ENCODE measurements at places on chromosomes 2 and 18.

DNA sequence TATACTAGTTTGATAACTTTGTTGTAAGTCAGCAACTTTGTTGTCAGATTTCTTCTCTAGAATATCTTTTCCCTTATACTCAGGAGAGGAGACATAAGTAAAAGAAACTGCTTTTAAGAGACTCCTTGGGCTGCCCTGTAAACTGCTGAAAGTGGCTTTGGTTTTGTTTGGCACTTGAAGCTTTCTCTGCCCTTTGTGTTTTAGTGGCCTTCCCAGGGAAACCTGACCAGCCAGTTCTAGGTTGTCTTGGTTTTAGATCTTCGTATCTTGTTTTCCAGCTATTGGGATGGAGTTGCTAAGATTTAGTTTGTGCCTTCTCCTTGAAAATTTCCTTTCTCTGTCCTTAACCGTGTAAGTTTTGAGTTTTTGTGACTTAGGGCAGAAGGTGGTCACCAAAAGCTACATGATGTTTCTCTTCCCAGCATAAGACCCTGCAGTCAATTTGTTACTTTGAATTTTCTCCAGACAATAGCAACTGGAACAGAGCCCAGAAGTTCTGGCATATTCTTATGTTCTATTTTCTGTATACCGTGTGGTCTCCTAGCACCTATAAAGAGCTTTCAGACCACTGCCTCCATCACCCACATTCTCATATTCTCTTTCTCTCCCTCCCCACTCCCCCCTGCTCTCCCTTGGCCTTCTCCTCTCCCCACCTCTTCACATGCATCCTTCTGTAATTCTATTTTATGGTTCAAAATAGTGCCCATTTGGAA, 81.1 kb downstream of the BOLA3 start:
- DNase-seq = no peak

DNA sequence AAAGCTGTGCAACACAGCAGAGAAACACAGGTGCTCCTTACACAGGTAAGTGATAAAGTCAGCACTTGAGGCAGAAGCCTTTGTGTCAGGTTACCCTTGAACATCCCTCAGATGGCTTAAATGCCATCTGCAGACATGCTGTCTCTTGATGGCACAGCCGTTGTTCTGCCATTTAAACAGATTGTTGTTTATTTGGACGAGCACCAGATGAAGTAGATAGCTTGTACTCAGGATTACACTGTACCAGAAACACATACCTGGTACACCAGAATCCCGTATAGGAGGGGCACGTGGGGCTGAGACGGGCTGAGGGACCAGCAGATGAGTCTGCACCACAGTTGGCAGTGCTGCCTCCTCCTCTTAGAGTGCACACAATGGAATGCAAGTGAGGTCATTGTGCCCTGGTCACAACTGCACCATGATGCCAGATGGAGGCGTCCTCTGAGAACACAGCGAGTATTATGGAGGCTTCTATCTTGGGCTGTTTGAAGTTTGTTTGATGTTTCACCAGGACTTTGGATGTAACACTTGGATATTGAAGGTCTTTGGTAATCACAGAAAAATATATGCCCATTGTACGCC, 143.0 kb downstream of the TANC1 start:
- no peak for DNase-seq

DNA sequence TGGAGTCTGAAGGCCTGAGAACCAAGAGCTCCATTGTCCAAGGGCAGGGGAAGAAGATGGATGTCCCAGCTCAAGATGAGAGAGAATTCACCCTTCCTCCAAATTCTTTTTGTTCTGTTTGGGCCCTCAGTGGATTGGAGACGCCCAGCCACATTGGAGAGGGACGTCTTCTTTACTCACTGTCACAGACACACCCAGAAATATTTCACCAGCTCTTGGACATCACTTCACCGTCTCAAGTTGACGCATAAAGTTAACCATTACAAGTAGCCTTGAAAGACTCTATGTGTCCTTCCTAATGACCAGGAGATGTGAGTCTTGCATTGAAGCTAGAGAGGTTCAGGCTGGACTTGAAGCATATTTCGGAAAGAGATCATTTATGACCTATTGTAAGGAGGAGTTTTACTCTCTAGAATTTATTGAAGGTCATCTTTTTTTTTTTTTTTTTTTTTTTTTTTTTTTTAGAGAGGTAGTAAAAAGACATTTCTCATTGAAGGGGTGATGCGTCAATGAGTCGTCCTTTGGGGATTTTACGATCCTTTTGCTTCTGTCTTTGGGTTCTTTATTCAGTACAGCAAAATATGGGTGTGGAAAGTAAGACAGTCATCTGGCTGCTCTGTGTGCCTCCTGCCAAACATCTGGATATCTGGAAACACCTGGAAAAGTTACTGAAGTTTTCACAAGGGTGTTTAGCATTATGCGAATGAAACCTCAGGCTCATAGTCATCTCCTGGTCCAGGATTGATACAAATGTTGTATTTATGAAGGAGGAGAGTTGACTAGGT, 118.1 kb downstream of the PRPF40A start:
- DNase-seq = no peak

DNA sequence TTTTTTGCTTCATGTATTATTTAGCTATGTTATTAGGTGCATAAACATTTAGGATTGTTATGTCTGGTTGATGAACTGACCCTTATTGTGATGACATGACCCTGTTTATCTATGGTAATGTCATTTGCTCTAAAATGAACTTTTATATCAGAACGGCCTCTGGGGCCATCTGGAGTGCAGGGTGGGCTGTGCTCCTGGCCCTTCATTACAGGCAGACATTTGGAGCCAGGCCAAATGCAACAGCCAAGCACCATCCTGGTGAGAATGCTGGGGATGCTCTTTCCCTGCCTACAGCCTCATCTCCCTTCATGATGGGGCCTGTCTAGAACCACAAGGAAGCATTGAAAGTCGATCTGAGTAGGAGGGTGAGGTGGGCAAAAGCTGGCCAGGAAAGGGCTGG, 38.0 kb downstream of the HJURP start:
- no peak for DNase-seq

DNA sequence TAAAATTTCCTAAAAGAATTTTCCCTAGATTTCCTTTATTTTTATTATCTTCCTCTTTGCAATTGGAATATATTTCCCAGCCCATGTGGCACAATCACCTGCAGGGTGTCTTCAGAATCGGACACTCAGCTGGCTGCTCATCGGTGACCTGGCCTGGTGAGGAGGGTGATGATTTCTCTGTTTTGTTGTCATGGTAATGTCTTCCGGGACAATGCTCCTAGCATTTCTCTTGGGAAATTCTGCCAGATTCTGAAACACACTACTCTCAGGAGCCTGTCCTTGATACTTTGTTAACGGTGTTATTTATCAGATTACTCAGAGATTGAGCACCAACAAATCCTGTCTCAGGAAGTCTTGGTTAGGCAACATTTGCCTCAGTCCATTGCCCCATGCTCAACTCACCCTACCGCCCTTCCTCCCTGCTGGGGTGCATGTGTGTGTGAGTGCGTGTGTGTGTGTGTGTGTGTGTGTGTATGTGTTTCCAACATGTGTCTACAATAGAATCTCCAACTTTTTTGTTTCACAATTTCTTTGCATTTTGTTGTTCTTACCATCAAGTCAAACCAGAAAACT, 70.3 kb downstream of the MYT1L start:
- DNase-seq = no peak

GRCh38 chr2:222313816-222314215, 15.0 kb upstream of the PAX3 start:
- no peak for DNase-seq

DNA sequence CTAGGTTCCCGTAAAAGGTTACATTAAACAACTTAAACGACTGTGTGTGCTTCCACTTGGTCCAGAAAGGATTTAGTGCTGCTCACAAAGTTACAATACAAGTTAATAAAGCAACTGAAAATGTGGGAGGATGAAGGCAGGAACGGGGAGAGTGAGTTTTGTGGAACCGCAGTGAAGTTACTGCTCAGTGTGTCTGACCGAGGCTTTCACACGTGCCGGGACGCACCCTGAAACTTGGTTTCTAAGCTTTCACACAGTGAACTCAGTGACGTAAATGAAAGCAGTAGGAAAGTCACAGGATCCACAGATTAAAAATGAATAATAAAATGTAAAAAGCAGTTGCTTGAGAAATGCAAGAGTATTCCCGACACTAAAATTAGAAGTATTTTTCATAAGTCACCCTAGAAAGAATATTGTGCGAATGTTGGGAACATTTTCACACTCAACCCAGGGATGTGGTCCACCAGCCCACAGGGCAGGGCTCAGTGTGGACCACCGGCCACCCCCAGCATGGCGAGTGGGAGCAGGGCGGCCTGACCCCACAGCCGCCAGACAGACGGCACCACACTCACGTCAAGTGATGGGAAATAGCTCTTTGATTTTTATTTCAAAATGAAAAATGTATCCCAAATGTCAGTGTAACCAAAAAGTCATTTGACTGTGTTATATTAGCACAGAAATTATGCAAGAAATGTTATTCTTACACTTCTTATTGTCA, 32.6 kb upstream of the CHMP1B start:
- no peak for DNase-seq

DNA sequence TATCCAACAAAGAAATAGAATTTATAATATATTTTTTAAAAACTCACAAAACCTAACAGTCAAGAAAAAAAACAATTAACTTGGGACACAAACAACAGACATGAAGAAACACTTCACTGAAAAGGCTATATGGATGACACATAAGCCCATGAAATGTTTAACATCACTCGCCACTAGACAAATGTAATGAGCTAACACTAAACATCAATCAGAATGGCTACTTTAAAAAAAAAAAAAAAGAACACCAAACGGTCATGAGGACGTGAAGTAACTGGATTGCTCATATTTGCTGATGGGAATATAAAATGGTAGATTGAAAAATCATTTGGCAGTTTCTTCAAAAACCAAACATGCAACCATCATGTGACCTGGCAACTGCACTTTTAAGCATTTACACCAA, 97.3 kb upstream of the RGPD4 start:
- DNase-seq = no peak

GRCh38 chr2:166173263-166173662, 45.4 kb upstream of the SCN1A start:
- no peak for DNase-seq

- DNase-seq = no peak
Measured at GRCh38 chr2:158478816-158479215, 22.1 kb downstream of the PKP4 start.

- no peak for DNase-seq
Measured at GRCh38 chr2:37920570-37920969, 4.5 kb upstream of the RMDN2 start.

DNA sequence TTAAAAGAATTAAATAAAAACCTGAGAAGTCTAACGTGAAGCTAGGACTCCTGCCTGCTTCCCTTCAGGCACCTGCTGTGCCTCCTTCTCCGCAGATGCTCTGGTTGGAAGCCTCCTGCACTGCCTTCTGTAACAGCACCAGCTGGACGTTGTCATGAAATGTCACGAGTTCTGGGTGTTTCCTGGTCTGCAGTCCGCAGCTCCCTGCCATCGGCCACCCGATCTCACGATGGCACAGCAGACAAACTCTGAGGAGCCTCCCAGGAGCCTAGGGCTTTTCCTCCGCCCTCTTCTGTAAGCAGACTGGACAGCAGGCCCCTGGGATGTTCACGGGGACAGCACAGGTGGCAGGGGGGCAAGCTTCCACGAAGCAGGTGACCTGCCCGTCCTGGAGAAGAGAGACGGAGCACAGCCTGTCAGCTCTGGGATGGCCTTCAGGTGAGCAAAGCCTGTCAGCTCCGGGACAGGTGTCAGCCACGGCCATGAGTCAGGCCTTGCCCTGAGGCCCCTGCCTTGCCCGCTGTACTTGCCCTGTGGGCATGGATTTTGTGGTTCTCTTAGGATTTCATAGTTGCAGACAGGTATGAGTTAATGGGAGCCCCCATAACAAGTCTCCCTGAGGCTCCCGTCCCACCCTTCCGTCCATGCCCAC, 110.3 kb downstream of the PXDN start:
- DNase-seq = no peak

GRCh38 chr18:12532661-12533060, 124.9 kb downstream of the PRELID3A start:
- DNase-seq = no peak

DNA sequence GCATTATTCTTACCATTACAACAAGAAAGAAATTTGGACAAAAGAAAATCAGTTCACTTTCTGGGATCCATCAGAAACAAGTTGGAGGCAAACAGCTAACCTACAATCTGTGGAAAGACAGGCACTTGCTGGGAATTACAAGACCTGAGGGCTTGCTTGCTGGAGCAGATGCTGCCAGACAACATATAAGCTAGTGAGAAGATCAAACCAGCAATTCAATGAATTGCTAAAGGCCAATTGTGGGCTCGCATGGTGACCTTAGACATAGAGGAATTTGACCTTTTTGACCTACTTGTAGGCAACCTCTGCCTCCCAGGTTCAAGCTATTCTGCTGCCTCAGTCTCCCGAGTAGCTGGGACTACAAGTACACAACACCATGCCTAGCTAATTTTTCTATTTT, 921.2 kb upstream of the CNTNAP5 start:
- DNase-seq = no peak

DNA sequence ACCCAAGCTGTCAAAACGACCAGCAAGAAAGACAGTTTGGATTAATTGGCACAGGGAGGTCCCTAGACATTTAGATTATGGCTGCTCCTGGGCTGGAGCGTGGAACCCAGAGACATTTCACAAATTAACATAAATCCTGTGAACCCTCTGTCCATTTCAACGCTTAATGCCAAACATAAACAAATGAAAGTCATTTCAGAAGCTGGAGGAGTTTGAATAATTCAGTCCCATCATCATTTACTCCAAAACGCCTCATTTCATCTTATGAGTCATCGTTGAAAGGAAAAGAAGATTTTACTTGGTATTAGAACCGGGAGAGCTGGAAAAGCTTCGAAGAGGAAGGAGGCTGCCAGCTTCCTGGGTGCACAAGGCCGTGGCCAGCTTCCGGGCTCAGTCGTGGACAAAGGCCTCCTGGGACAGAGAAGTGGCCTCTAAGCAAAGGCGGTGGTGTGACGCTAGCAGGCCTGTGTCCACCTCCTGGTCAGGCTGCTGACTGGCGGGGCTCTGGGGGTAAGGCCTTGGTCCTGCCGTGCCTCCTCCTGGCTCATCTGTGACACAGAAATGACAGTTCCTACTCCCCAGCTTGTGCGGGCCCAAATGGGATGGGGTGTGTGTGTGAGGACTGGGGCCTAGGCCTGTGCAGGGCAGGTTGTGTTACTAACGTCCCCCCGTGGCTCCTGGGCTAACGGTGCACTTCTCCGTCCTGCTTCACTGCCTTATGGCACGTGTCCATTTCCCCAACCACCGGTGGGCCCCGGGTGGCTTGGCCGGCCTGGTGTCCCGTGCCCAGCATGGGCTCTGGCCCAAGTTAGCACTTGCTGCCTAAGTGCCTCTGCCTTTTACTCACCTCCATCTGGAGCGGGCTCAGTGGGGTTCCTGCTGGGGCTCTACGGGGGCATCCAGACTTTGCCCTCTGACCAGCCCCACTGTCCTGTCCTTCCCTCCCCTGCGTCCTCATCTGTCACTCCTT, 71.6 kb downstream of the RRM2 start:
- DNase-seq = no peak

DNA sequence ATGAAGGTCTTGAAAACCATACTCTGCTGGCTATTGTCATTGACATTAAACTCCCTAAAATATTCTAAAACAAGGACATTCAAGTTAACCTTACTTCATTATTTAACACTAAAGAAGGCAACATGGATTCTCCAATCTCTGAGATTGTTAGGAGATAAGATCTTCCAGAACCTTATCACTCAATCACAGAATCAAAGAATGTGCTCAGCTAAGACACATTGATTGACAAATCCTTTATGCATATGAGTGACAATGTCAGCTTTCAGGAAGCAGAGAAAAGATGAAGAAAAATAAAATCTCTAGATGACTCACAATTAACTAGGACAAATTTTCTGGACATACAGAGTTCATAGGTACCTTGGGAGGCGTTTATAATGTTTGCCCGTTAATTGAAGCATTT, 787.2 kb downstream of the TSN start:
- no peak for DNase-seq

GRCh38 chr2:3587432-3587831, 7.5 kb upstream of the COLEC11 start:
- DNase-seq = no peak
